Tibial nerve (tissue), 4 donors: ENCODE measurements at places on chromosomes 5 and 9.

DNA sequence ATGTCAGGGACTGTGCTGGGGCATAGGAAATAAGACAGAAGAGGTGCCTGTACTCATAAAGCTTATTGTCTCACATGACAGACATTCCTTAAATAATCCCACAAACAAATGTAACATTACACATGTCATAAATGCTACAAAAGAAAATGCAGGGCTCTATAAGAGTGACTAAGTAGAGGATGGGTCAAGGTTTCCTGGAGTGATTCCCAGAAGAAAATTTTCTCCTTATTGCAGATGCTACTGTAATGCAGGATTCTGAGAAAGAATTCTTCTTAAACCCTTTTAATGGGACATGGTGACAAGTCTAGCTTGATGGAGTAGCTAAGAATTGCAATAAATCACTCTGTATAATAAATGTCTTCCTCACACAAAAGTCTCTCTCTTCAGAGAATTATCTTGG, 55.7 kb downstream of the SH3TC2 start:
- no peak for DNase-seq
- H3K4me1 ChIP-seq: no peaks in the 10 kb centered on the region
- peaks cover 47% of the 10 kb centered on the region for H3K36me3 ChIP-seq
- no peak overlapping the region for H3K4me3 ChIP-seq

DNA sequence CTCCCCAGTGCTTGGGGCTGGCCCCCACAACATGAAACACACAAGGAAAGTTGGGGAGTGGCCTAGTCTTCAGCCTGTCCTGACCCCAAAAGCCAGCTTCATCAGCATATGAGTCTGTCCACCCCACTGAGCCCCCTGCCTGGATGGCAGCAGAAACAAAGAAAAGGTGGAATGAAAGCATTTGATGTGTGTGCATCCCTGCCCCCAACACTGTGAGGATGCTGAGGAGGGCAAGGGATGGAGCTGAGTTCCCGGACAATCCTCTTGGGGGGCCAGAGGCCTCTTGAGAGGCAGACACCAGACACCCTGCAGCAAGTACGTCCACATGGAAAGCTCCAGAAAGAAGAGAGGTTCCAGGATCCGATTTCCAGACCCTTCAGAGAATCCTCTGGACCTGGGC, 113.5 kb upstream of the PPP1R26 start:
- H3K4me1 ChIP-seq: no peaks in the 10 kb centered on the region
- H3K27me3 ChIP-seq: no peaks in the 10 kb centered on the region
- no peak overlapping the region for H3K4me3 ChIP-seq
- no peak overlapping the region for H3K27ac ChIP-seq

GRCh38 chr9:27963836-27964235, 390.6 kb upstream of the C9orf72 start:
- no peak for DNase-seq
- no peak overlapping the region for H3K4me3 ChIP-seq
- H3K27ac ChIP-seq: no peak overlapping the region
- H3K36me3 ChIP-seq: no peaks in the 10 kb centered on the region
- H3K27me3 ChIP-seq: no peaks in the 10 kb centered on the region

- no peak overlapping the region for H3K27ac ChIP-seq
- no peak overlapping the region for H3K4me3 ChIP-seq
- DNase-seq: no peak
- no peaks in the 10 kb centered on the region for H3K4me1 ChIP-seq
- no peaks in the 10 kb centered on the region for H3K27me3 ChIP-seq
These were observed 165.9 kb downstream of the MTRR start for GRCh38 chr5:8034852-8035251.

DNA sequence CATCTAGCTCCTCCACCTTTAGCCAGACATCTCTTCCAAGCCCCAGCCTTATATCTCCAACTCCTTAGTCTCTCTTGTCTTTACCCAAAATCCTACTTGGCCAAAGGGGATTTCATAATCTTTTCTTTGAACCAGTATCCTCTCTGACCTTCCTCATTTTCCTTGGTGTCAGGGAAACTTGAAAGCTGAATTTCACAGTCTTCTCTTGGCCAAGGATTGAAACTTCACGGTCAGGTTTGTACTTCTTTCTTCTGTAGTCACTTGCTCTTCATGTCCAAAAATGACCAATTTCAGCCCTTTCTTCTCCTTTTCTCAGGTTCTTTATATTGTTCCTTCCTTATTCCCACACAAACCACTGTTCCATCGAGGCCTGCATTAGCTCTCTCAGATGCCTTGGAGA, 473.7 kb upstream of the KLF4 start:
- H3K4me3 ChIP-seq: no peak overlapping the region
- no peak overlapping the region for H3K27ac ChIP-seq
- no peaks in the 10 kb centered on the region for H3K36me3 ChIP-seq
- no peak for DNase-seq
- H3K27me3 ChIP-seq: no peaks in the 10 kb centered on the region

DNA sequence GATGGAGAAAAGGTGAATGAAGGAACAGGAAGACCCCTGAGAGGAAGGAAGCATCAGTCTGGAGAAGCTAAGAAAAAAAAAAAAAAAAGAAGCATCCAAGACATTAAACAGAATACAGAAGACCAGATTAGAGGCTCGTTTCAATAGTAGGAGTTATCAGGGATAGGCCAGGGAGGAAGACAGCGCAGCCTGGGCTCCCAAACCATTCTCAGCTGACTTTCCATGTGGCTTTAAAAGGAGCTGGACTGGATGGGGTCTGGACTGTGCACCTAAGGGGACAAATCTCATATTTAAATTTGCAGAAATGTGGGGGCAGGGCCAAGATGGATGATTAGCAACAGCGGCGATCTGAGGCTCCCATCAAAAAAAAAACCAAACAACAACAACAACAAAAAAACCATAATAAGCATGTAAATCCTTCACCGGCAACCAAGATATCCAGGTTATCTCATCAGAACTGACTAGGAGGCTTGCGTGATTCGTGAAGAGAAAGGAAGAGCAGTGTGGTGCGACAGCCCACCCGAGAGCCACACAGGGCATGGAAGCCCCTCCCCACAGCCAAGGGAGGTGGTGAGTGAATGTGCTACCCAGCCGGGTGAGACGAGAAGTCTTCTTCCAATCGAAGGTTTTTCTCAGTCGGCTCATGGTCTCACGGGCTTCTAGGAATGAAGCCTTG, 114.9 kb upstream of the ADAMTS16 start:
- no peaks in the 10 kb centered on the region for H3K36me3 ChIP-seq
- H3K4me3 ChIP-seq: no peak overlapping the region
- no peak for DNase-seq
- no peaks in the 10 kb centered on the region for H3K27me3 ChIP-seq

- H3K4me1 ChIP-seq: peaks cover 34% of the 10 kb centered on the region
- H3K36me3 ChIP-seq: no peaks in the 10 kb centered on the region
- H3K27me3 ChIP-seq: peaks cover 5% of the 10 kb centered on the region
- H3K27ac ChIP-seq: no peak overlapping the region
These were observed 2.2 kb upstream of the SLIT3 start for GRCh38 chr5:169303119-169303515.
